ENCODE measurements at places on chromosomes 16 and 17. TPM values are rescaled to one million over a fixed set of nuclear protein-coding genes. Genes with fewer than 3 reads are reported as not detected.

CD68 gene
- 1.6 TPM for total RNA-seq

- no peaks in the 10 kb centered on the region for H3K36me3 ChIP-seq
- no peak overlapping the region for H3K4me3 ChIP-seq
- no peak overlapping the region for H3K27ac ChIP-seq
- H3K4me1 ChIP-seq = no peaks in the 10 kb centered on the region
Observed at GRCh38 chr17:7790150-7790549, 43.9 kb upstream of the KDM6B start.

GRCh38 chr17:55237841-55238178 is 26.9 kb upstream of the HLF start:
- H3K27ac ChIP-seq = no peak overlapping the region
- peak overlapping the region; percentile 32 for H3K4me3 ChIP-seq
- H3K36me3 ChIP-seq = no peaks in the 10 kb centered on the region
- peaks cover 46% of the 10 kb centered on the region for H3K27me3 ChIP-seq
- peaks cover 7% of the 10 kb centered on the region for H3K4me1 ChIP-seq
- no peak for DNase-seq

BHLHA9 gene
- not detected for total RNA-seq

GRCh38 chr17:63042256-63042812 is 76.3 kb downstream of the TANC2 start:
- no peaks in the 10 kb centered on the region for H3K36me3 ChIP-seq
- no peak for DNase-seq
- no peaks in the 10 kb centered on the region for H3K27me3 ChIP-seq
- H3K27ac ChIP-seq = no peak overlapping the region
- peaks cover 3% of the 10 kb centered on the region for H3K4me1 ChIP-seq

GRCh38 chr16:86924537-86924936 is 346.2 kb downstream of the FOXL1 start:
- no peaks in the 10 kb centered on the region for H3K27me3 ChIP-seq
- no peaks in the 10 kb centered on the region for H3K36me3 ChIP-seq
- DNase-seq = no peak
- H3K4me1 ChIP-seq = peaks cover 8% of the 10 kb centered on the region

DNA sequence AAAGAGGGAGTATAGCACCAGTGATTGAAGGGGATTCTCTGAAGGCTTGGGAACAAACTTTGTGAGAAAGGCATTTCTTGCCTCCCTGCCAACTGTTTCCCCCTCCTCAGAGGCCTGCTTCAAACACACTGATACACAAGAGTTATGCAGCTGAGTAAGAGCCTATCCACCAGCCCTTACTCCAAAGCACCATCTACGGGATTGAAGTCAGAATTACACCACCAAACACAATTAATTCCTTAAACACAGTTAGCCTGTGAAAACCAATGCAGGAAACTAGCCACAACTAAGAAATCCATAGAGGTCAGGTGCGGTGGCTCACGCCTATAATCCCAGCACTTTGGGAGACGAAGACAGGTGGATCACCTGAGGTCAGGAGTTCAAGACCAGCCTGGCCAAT is 138.3 kb downstream of the SHCBP1 start:
- no peaks in the 10 kb centered on the region for H3K4me1 ChIP-seq
- no peak overlapping the region for H3K4me3 ChIP-seq
- H3K27me3 ChIP-seq = no peaks in the 10 kb centered on the region
- no peak for DNase-seq
- peaks cover 11% of the 10 kb centered on the region for H3K36me3 ChIP-seq

USP43 gene
- total RNA-seq = 2.0 TPM

- no peaks in the 10 kb centered on the region for H3K27me3 ChIP-seq
- no peak overlapping the region for H3K4me3 ChIP-seq
- DNase-seq = no peak
- H3K4me1 ChIP-seq = no peaks in the 10 kb centered on the region
- H3K36me3 ChIP-seq = peaks cover 7% of the 10 kb centered on the region
- no peak overlapping the region for H3K27ac ChIP-seq
Observed at GRCh38 chr16:72355561-72355960, 183.6 kb upstream of the PMFBP1 start.

GRCh38 chr17:923633-924032 is 55.9 kb downstream of the NXN start:
- H3K4me1 ChIP-seq = peaks cover 23% of the 10 kb centered on the region
- H3K4me3 ChIP-seq = no peak overlapping the region
- H3K27ac ChIP-seq = no peak overlapping the region
- no peaks in the 10 kb centered on the region for H3K27me3 ChIP-seq
- H3K36me3 ChIP-seq = peaks cover 16% of the 10 kb centered on the region

DNA sequence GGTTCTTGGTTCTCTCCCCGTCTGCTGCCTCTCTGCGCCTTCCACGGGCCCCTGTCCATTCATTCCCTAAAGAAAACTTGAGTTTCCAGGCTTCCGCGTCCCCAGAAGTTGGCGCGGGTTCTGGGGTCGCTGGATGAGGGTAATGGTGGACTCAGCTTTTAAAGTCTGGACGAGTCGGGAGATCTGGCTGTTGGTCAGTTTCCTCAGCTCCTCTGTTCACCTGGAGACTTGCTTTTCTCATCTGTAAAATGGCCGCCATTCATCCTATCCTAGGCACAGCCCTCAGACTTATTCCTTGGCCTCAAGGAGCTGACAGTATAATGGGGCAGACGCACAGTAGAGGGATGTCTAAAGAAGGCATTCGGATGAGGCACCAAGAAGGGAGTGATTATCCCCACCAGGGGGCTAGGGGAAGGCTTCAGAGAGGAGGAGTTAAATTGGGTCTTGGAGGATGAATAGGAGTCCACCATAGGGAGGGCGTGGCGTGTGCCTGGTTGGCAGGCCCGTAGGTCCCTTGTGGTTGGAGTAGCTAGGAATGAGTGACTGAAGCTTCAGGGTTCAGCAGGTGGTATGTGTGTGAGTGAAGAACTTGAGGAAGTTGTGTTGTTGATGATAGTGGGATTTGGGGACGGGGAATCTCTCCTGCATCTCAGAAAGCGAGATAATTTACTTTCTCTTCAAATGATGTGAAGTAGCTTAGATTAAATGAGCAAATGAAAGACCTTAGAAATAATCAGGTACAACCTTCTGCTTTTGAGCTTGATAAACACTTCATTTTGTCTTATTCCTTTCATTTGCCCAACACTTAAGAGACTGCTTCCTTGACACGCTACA is 652 bp downstream of the VPS35L start:
- no peaks in the 10 kb centered on the region for H3K27me3 ChIP-seq
- peaks cover 3% of the 10 kb centered on the region for H3K36me3 ChIP-seq

GRCh38 chr16:19939553-19939952 is 54.9 kb upstream of the GPRC5B start:
- no peaks in the 10 kb centered on the region for H3K36me3 ChIP-seq
- H3K27me3 ChIP-seq = no peaks in the 10 kb centered on the region
- no peak for DNase-seq
- no peak overlapping the region for H3K4me3 ChIP-seq
- no peak overlapping the region for H3K27ac ChIP-seq

SEZ6 gene
- 0.30 TPM for total RNA-seq

Measured in neural crest cell (in vitro differentiated cells).